ENCODE measurements at places on chromosomes 2 and 18. TPM values are rescaled to one million over a fixed set of nuclear protein-coding genes. Genes with fewer than 3 reads are reported as not detected.

GRCh38 chr2:174815526-174815925, 51.3 kb upstream of the CHRNA1 start:
- DNase-seq, result no peak

GRCh38 chr2:24220554-24221291, 45.9 kb downstream of the FAM228A start:
- no peak for DNase-seq

DNA sequence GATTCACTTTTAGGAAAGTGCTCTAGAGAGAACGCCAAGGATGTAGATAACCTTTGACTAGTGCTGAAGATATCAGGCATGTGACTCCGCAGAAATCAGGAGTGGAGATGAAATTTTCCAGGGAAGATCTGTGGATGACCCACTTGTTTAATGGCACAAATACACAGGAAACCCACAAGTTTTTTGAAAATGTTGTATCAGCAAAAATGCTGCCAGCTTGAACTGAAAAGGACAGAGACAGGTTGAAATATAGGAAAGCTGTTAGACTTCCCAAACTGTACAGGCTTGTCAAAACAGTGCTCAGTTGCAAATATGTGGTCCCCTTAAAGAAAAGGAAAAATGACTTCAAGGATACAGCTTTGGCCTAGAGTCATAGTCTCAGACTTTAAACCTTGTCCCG, 96.5 kb downstream of the PKP4 start:
- no peak for DNase-seq

GRCh38 chr18:67428805-67429204, 87.7 kb downstream of the DSEL start:
- no peak for DNase-seq

TMEM237 gene
- total RNA-seq, result 67.8 TPM

DNA sequence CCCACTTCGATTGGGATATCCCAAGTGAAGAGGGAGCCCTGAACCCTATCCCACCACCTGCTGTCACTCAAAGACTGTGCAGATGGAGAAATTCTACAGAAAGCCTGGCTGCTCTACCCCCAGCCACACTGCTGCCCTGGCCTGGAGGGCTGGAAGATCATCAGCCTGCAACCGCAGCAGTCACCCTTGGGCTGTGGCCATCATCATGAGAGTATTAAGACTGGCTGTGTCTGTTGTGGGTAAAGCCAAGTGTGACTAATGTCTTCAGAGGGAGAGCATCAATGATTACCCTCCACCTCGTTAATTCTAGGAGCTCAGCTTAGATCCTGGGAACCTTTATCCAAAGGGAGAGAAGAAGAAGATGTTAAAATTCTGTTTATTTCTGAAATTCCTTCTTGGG, 221.5 kb downstream of the TFCP2L1 start:
- DNase-seq, result no peak

GRCh38 chr18:63098018-63098981, 221.3 kb downstream of the BCL2 start:
- no peak for DNase-seq

GRCh38 chr2:43943323-43943722, 52.5 kb downstream of the LRPPRC start:
- DNase-seq, result no peak

GRCh38 chr2:239548965-239549595, 148.3 kb upstream of the HDAC4 start:
- no peak for DNase-seq

DPP10 gene
- 2.1 TPM for total RNA-seq

Data from neural crest cell (in vitro differentiated cells).